ENCODE measurements at places on chromosomes 6 and 20.

DNA sequence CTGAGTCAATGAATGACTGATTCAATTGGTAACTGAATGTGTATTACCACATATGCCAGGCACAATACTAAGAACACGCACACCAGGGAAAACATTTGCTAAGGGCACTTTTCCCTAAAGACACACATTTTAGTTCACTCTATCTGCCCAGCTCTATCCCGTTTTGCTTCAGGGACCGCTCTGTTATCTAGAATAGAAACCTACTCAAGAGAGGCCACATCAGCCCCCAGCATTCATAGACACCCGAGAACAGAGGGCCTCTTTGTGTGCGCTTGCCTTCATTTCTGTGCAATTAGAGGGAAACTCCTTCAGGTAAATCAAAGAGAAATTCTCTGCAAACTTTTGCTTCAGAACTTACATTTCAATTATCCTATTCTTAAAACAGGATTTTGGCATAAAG lies 50.3 kb downstream of the DZANK1 start:
- DNase-seq = no peak

DNA sequence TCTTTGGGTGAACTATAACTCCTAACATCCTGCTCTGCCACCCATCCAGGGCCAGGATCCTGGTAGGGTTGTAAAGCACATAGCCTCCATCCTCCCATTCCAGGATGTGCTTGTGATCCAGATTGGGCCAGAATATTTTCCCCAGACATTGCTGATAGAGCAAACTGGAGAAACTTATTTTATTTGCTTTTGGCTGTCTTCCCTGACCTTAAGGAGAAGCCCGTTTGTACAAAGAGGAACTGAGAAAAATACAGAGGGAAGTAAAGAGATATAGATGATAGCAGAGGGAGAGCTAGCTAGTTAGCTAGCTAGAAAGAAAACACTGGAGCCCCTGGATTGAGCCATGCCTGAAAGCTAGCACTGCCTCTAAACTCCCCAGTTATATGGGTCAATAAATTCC lies 9.0 kb upstream of the HDAC2 start:
- DNase-seq = no peak

DNA sequence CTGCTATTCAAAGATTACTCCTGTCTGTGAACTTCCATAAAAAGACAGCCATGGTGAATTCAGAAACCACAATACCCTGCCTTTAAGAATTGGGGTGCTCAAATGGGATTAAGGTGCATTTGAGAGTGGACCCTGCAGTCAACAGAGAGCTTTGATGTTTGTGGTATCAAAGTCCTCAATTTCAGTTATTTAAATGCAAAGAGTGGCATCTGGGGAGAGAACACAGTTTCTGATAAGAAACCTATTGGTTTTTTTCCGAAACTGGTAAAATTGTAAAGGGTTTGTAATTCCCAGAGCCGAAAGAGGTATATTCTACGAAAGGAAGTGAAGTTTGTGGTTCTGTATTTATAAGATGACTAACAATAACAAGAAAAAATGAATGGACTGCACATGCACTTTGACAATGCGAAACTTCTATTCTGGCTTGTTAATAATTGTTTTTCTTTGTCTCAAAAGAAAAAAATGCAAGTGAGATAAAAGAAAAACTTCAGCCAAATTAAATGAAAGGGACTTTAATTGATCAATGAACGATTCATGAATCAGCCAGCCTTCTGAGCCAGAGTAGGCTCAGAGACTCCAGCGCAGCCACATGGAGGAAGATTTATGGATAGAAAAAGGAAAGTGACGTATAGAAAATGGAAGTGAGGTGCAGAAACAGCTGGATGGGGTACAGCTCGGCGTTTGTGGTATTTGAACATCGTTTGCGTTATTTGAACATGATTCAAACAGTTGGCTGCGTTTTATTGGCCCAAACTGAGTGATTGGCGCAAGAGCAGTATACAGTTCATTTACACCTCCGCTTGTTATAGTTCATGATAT lies 70.5 kb upstream of the DUSP22 start:
- no peak for DNase-seq

DNA sequence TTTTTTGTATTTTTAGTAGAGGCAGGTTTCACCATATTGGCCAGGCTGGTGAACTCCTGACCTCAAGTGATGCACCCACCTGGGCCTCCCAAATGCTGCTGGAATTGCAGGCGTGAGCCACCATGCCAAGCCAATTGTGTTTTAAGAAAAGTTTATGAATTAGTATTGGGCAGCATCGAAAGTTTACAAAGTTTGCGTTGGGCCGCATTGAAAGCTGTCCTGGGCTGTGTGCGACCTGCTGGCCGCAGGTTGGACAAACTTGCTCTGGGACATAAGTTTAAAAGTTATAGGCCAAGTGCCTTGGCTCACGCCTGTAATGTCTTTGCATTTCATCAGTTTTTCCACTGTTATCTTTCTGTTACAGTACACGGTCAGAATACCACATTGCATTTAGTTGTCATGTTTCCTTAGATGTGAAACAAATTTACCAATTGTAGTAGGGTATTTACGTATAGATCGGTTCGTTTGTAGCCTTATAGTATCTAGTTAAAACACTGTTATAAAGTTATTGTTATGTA lies 39.5 kb downstream of the ASXL1 start:
- DNase-seq = no peak

Data from T-helper 2 cell (primary cell).